Amygdala (tissue), 56 donors: ENCODE measurements at places on chromosomes 2 and 18.

GRCh38 chr2:149040451-149040850 is 2.0 kb downstream of the LYPD6B start:
- no peak for DNase-seq

DNA sequence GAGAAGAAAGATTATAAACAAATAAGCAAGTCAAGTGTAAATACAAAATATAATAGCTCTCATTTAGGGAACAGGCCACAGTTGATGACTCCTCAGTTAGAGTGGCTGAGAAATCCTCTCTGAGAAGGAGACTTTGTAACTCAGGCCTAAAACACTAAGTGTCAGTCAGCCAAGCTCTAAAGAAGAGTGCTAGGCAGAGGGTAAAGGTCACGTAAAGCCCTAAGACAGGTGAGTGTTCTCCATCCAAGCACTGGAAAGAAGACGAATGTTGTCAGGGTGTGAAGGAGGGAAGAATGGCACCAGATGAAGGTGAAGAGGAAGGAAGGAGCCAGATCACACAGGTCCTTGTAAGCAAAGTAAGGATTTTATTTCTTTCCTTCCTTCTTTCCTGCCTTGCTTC is 24.3 kb downstream of the ERMN start:
- DNase-seq = no peak

- no peak for DNase-seq
These were observed 114.4 kb upstream of the COPS8 start for GRCh38 chr2:236971131-236971821.

GRCh38 chr2:154291511-154291910 is 407.0 kb upstream of the KCNJ3 start:
- no peak for DNase-seq

DNA sequence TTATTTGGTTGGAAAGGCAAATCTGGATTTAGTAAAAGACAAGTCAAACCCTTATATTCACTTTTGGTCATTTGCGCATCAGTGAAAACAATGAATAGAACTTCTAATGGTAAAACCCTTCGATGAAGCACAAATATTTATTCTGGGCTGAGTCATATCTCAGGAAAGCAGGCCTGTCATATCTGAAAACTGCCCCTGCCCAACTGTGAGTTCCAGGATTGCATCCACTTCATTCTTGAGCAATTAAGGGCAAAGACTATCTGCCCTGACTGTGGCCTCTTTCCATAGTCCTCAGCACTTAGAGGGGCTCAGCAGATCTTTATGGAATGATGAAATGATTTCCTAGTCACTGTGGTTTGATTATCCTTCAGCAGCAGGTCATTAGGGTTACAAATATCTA is 795.2 kb upstream of the ID2 start:
- DNase-seq = no peak

DNA sequence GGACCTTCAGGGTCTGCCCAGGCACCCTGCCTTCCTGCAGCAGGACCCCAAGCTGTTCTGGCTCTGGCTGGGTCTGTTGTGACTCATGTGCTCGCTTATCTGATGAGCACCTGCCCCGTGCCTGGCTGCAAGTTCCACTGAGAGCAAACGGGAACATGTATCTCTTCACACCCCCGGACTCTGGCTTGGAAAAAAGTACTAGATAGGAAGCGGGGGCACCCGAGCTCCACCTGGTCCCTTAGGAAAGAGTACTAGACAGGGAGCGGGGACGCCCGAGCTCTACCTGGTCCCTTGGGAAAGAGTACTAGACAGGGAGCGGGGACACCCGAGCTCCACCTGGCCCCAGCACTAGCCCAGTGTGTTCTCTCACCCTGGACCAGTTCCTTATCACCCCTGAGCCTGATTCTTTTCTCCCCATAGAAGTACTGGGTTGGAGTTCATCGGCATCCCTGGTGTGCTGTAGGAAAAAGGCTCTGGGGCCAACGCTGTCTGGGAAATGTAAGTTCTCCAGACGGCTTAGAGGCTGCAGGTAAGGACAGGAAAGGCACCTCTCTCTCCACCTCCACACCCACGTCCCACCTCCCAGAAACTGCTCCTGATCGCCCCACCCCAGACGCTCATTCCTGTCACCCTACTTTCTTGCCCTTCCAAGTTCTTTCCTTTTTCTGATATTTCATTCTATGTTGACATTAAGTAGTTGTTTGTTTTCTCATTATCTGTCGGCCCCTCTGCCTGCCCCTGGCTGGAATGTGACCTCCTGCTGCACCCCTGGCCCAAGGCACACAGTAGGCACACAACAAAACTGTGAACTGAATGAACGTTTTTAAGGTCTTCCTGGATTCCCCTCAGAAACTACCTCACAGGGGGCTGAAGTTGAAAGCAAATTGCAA is 40.2 kb downstream of the HDAC4 start:
- DNase-seq = no peak

DNA sequence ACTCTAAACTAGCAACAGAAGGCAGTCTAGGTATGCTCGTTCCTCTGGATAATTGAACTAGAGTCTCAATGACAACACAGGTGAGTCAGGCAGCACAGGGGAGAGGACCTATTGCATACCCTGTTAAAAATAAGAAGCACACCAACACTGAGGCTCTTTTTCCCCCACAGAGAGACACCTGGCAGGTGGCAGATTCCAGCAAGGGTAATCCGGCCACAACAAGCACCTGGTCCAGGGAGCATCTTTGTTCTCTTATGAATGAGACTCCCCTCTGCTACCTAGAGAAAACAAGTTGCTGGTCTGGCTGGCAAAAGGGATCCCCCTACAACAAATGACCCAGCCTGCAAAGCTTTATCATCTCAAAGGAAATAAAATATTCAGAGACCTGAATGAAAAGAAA is 508.9 kb upstream of the POU3F3 start:
- DNase-seq = no peak

DNA sequence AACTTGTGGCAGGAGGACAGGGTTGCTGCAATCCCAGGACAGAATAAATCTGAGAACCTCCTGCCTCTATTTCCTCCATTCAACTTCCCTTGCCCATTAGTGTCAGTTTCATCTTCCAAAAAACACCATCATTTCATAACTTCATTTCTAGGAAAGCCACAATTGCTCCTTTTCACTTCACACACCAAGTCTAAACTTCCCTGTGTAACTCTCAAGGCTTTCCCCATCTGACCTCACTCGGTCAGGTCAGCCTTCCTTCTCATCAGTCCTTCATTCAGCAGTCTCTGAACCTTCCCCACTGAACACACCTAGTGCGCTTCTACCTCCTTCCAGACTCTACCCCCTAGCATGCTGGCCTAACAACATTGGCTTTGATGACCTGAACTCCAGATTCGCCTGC is 35.8 kb downstream of the TCF7L1 start:
- no peak for DNase-seq

- no peak for DNase-seq
These were observed 6.7 kb downstream of the INO80C start for GRCh38 chr18:35490894-35491699.

GRCh38 chr18:57630002-57630753 is 8.5 kb upstream of the NARS1 start:
- DNase-seq = peak; percentile 96

DNA sequence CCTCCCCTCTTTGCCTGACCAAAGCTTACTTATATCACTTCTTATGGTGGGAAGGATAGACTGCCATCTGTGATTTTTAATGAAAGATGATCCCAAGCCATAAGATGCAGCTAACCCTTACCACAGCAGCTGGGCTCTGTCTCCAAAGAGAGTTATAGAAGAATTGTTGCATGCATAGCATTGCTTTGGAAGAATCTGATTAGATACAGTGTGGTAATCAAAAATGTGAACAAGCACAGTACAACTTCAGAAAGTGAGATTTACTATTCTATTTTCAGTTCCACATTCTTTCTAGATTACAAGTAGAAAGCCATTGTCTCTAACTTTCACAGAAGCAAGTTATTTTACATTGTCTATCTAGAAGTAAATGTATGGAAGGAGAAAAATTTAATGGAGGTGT is 129.0 kb upstream of the ACVR2A start:
- DNase-seq = no peak

- no peak for DNase-seq
These were observed 501.7 kb upstream of the TCF4 start for GRCh38 chr18:56089612-56090258.

GRCh38 chr18:47100212-47100831 is 50.0 kb downstream of the HDHD2 start:
- DNase-seq = peak; percentile 9

DNA sequence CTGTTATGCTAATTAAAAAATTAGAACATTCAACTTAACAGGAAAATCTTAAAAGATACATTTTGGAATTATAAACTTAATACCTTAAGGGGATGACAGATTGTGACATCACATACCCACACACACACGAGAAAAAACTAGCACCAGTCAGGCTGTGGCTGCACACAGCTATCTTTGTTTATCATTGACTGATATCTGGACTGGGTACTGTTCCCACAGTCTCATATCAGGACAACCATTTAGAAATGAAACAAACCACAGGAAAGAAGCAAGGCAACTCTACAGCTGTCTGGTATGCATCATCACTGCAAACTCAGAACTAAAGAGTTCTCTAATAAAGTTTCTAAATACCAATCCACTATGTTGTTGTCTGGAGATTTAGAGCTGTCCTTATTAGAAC is 210.9 kb upstream of the SMAD7 start:
- no peak for DNase-seq

- no peak for DNase-seq
These were observed 72.1 kb upstream of the MAP4K4 start for GRCh38 chr2:101625387-101625786.

- no peak for DNase-seq
These were observed 2.4 kb upstream of the DTNA start for GRCh38 chr18:34707670-34708069.

DNA sequence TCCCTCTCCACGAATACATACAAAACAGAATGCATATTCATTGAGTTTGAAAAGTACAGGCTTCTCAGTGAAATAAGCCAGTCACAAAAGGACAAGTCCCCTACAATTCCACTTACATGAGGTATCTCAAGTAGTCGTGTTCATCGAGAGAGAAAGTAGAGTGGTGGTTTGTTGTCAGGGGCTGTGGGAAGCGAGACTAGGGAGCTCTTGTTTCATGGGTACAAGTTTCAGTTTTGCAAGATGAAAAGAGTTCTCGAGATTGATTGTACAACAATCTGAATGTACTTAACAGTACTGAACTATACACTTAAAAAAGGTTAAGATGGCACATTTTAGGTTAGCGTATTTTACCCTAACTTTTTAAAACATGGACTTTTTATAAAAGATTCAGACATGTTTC is 71.5 kb upstream of the TTC39C start:
- no peak for DNase-seq

GRCh38 chr2:47437287-47437686 is 34.3 kb downstream of the MSH2 start:
- no peak for DNase-seq

GRCh38 chr18:67072791-67073190 is 443.7 kb downstream of the DSEL start:
- no peak for DNase-seq

DNA sequence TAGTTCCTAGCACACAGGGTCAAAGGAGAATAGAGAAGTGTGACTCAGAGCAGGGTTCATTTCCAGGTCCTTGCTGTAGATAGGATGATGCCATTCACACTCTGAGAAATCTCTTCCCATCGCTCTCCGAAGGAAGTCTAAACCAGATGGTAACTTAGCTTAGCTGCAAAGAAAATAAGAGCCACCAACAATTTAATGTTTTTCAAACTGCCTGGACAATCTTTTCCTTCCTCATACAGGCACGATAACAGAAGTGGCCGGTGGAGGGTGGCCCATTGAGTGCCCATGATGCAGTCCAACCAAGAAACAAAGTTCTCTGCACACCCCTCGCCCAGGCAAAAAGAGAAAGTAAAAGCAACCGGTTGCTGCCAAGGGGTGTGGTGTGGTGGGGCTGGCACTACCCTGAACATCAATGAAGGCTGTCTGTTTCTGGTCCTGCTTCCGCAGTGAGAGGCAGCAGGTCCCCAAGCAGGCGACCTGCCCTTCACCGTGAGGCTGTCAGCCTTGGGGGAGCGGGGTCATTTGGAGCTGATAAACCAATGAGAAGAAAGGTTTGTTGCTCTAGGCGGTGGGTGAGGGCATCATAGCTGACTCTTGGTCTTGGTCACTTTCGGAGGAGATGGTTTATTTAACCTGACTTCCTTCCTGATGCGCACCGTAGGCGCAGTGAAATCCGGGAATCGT is 105.6 kb upstream of the CD302 start:
- no peak for DNase-seq

GRCh38 chr2:107936433-107937359 is 49.6 kb upstream of the SLC5A7 start:
- no peak for DNase-seq

DNA sequence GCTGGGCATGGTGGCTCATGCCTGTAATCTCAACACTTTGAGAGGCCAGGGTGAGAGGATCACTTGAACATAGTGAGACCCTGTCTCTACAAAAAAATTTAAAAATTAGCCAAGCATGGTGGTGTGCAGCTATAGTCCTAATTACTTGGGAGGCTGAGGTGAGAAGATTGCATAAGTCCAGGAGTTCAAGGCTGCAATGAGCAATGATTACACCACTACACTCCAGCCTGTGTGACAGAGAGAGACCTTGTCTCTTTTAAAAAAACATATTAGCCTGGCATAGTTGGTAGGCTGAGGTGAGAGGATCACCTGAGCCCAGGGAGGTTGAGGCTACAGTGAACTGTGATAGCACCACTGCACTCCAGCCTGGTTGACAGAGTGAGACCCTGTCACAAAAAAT is 13.7 kb downstream of the TRAPPC8 start:
- DNase-seq = no peak

DNA sequence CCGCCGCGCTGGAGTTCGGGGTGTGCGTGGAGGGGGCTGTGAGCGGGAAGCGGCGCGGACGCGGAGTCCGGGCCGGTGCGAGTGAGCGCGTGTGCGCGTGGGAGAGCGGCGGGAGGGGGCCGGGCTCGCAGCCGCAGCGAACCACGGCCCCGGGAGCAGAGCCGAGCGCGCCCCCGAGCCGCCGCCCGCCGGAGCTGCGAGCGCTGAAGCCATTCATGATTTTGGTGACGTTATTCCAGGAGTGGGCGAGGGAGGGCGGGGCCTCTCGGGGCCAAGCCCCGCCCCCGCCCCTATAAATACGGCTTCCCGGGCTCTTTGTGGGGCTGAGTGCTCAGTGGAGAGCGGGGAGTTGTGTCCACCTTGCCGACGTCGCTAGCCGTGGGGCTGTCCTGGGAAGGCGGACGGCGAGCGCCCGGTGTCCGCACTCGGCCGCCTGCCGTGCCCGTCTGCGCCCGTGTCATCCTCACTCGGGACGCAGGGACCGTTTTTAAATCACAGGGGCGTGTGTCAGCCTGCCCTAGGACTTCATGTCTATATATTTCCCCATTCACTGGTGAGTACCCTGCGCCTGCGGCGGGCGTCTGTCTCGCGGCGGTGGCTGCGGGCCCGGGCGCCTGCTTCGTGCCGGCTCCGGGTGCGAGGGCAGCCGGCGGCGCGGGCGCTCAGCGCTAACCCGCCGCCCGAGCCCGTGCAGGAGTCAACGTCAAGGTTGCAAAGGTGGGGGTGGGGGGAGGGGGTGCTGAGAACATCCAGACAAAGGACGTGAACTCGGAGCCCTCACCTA is at the start of gene LBH:
TSS of gene LBH (plus strand) at position 323 of the 784 bp plus-strand sequence. CDS start at position 528, 205 bp downstream.
- peak; percentile 42 for DNase-seq

GRCh38 chr2:54048117-54048785 is 67.2 kb upstream of the ACYP2 start:
- DNase-seq = no peak

- DNase-seq = no peak
These were observed 358.4 kb upstream of the SALL3 start for GRCh38 chr18:78621141-78621755.

- no peak for DNase-seq
These were observed 5.3 kb upstream of the SH3RF3 start for GRCh38 chr2:109123586-109124201.

- DNase-seq = no peak
These were observed 138.1 kb downstream of the PTGR3 start for GRCh38 chr18:75070625-75071483.
